ENCODE measurements at places on chromosomes 4 and X.

- no peak for DNase-seq
Observed at GRCh38 chr4:4417886-4418285, 31.0 kb downstream of the NSG1 start.

DNA sequence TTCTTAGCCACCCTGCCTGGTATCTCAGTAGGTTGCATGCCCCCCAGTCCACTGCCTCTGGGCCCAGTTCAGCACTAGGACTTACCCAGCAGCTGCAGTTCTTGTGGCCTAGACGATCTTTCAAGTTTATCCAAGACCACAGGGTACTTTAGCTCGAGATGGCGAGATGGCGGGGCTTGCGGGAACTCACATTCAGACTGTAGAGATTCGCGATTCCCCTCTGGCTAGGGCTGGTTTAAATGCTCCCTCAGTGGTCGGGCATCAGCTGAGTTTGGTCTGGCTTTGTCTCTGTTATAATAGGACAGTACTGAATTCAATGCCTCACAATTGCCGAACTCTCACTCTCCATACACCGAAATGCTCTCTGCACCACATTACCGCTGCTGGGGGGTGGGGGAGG lies 18.4 kb upstream of the RFC1 start:
- no peak for DNase-seq

DNA sequence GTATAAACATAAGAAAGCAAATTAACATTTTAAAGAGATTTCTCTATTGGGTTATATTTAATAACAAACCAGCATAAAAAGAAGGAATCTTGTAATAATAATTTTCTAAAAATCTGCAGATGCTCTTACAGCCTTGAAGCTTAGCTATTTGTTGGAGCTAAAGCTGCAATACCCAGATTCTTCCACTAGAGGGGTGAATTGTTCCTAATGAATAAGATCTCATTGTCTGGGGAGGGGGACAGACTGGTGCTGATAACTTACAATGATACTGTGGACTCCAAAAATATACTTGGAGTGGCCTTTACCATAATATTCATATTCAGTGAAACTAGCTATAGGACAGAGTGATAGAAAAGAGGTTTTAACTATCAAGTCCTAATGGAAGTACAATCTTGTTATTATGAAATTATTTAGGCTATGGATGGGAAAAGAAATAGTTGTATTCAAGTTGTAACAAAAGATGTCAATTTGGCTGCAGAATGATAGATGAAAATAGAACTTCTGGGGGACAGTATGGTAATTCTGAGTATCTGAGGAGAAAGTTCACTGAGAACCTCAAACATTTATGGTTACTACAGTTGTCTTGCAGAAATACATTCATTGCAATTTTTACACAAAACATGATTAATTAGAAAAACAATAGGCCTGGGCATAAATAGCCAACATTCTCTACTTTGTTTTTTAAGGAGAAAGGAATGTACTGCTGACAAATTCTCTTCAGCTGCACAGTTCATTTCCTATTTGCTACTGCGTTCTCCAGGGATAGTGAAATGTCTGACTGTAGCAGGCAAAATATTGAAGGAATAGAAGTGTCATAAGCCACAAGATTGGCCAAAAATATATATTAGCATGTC lies 443.3 kb downstream of the GBA3 start:
- peak; percentile 50 for DNase-seq

- DNase-seq, result no peak
Observed at GRCh38 chrX:10108288-10108687, 48.5 kb upstream of the CLCN4 start.

GRCh38 chr4:165152527-165152926 lies 39.9 kb upstream of the TMEM192 start:
- no peak for DNase-seq

DNA sequence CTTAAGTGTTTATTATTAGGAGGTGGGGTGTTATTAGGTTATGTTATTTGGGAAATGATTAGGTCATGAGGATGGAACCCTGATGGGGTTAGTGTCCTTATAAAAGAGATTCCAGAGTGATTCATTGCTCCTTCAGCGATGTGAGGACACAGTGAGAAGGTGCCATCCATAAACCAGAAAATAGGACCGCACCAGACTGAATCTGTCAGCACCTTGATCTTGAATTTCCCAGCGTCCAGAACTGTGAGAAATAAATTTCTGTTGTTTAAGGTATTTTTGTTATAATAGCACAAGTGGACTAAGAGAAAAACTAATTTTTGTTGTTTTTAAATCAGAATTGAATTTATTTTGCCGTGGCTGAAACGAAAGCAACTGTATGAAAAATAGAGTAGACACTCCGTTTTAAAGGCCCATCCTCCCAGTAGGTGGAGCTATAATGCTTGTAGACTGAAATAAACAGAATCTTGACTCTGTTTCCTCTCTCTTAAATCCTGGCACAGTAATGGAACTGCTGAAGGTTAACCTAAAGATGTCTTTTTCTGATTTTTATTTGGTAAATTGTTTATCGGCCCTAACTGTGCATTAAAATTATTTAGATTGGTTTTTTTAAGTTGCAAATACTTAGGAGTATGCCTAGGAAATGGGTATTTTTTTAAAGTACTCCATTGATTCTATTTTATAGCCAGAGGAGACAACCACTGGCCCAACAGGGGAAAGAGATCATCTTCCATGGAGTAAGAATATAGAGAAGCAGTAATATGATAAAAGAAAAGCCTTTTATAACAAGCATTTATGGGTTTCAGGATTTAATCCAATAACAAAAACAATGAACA lies 133.2 kb upstream of the ADAMTS3 start:
- peak; percentile 70 for DNase-seq

- DNase-seq, result no peak
Observed at GRCh38 chr4:185879666-185880312, 67.8 kb upstream of the SORBS2 start.

- DNase-seq, result peak; percentile 36
Observed at GRCh38 chr4:13543839-13544605, at the start of gene NKX3-2. Gene NKX3-2 (minus strand): TSS chr4:13544508. CDS start chr4:13544414, 94 bp downstream.

DNA sequence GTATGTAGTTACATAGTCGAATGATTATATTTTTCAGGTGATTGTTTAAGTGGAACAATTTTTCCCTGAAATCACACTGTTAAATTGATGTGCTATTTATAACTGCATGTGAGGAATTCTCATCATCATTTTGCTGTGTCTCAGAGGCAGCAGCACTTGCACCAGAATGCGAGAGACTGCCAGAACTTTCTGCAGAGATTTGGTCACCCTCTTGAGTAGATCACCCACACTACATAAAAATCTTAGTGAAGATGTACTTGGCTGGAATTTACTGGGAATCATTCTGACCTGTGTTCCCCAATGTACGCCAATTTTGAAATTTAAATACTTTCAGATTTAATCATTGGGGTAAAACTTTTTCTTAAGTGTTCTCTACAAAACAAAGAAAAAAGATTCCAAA lies 5.4 kb downstream of the UGT2B4 start:
- DNase-seq, result no peak

DNA sequence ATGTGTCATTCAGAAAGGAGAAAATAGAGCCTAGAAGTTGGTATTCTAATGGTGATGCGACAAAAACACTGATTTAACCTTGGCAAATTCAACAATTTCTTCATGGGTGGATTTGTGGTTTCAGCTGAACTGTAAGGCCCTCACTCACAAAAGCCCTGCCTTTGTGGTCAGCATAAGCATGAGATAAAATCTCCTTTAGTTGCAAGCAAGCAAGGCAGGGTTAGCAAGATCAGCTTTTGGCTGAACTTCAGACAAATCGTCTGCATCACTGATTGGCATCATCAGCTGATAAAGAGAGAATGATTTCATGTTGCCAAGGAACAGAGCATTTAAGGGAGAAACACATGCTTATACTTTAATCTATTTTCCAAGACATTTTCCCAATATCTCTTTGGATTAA lies 2582.2 kb downstream of the PCDH7 start:
- DNase-seq, result no peak

- DNase-seq, result peak; percentile 39
Observed at GRCh38 chr4:184649971-184650855, 675 bp downstream of the PRIMPOL start.

DNA sequence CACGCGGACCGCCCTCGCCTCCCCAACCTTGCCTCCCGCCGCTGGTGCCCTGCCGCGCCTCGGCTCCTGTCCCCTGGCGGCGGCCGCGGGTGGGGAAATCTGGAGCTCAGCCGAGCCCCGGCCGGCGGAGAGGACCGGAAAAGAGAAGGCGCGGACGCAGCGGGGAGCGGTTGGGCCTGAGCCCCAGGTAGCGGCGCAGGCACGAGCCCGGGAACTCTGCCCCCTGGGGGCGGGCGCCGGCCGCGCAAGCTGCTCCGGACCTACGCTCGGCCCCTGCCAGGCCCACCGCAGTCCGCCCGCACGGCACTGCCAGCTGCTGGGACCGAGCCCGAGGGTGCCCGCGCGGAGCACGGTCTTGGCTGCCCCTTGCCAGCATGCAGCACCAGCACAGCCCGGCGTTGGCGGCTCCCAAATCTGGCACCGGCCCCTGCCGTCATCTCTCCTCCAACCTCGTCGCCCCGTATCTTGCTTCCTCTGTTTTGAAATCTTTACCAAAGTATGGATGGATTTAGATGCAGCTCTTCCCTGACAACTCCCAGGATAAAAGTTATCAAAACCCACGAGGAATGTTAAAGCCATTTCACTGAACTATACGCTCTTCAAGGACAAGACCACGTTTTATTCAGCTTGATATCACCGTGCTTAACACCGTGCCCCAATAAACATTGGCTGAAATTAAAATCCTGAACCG lies at the start of gene PRSS12:
PRSS12 (minus strand) TSS at position 161 of the 691 bp plus-strand sequence. CDS start 283 bp downstream, outside the sequence.
- DNase-seq, result peak; percentile 68

DNA sequence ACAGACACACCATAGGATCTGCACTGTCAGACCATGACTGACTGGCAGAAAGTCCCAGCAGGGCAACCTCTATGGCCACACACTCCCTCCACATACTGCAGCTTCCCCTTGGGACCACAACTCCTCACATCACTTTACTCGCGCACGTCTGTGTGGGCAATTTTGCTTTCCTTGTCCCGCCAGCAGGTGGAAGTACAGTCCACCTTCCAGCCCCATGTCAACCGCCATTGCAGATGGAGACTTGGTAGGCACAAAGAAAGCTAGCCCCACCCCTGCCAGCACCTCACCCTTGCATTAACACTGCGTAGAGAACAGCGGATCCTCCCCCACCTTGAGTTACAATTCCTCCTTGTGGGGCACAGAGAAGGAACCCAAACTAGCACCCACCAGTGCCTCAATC lies 74.4 kb upstream of the NAP1L2 start:
- no peak for DNase-seq

- no peak for DNase-seq
Observed at GRCh38 chrX:134462927-134463326, 3.0 kb downstream of the HPRT1 start.

- DNase-seq, result peak; percentile 67
Observed at GRCh38 chr4:163542275-163542674, 47.8 kb downstream of the TMA16 start.

DNA sequence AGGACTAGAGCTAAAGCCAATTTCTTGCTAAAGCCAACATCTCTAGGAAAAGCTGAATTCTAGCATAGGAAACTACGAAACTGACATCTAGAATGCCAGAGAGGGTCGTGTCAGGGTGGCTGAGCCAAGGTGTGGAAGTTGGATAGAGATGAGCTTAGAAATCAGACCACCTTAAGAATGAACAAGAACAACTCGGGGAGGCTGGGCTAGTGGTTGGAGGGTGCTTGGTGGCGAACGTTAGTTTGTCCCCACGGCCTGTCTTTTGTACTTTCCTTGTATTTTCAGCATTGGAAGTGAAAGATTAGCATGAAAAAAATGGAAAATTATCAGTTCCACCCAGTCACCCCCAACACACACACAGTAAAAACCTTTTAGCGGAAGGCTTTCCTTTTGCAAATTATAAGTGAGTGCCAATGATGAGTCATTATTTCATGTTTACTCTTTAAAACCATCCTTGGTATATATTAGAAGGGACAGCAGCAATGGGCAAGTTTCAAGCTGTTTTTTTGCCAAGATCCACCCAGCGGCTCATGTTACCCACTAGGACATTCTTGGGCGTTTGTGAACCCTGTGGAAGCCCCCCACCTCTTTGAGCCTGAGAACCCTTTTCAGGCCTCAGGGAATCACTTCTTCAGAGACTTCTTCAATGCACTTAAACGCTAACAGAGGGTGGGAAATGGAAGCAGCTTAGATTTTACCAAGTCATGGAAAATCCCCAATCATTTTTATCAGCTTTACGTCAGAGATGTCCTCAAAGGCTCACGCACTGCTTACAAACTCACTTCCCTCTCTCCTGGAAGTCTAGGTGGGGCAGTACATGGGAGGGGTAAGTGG lies 4.9 kb upstream of the PPEF1 start:
- no peak for DNase-seq

DNA sequence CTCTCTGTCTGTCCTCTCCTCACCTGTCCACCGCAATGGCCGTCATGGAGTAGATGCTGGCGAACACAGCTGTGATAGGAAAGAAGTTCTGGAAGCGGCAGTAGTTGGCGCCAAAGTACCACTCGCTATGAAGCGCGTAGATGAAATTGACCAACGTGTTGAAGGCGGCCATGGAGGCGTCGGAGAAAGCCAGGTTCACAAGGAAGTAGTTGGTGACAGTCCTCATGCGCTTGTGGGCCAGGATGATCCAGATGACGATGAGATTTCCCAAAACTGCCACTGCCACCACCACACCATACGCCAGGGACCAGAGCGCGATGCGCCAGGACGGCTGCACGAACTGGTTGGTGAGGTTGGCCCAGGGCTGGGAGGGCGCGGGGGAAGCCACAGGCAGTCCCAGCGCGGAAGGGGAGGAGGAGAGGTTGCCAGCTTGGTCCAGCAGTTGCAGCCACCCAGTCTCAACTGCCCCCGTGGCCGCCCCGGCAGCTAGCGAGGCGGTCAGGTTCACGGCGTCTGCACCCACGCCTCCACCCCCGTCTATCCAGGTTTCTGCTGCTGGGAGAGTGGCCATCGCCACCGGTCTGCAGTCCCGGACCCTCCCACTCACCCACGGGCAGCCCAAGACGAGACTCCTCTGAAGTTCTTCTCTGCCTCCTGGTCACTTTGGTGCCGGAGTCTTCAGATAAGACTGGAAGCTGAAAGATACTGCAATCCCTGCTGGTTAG lies 518 bp downstream of the TACR3 start:
- DNase-seq, result no peak

DNA sequence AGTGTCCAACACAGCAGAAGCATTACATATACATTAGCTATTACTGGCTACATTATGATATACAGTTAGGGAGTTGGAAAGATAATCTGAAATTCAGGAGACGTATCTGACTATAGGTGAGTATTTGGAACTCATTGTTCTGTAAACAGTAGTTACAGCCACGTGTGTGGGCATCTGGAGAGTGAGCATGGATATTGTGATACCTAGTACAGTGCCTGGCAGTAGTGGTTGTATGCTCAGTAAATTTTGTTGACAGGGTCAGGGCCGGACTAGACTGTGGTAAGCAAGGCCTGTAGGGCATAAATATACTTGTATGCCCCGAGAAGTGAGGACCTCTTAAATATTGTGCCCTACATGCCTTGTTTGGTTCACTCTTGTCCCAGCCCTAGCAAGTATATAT lies 2.9 kb downstream of the F9 start:
- no peak for DNase-seq

GRCh38 chr4:3498901-3499510 lies 33.2 kb downstream of the LRPAP1 start:
- no peak for DNase-seq

GRCh38 chr4:25881193-25881592 lies 18.4 kb upstream of the SEL1L3 start:
- no peak for DNase-seq
